Peyer's patch (tissue), 4 donors: ENCODE measurements at places on chromosomes 2 and 18. TPM values are rescaled to one million over a fixed set of nuclear protein-coding genes. Genes with fewer than 3 reads are reported as not detected.

UGT1A3 gene
- not detected for total RNA-seq

LOXHD1 gene
- total RNA-seq, result 0.83 TPM

GRCh38 chr2:204197336-204198005, 260.9 kb downstream of the ICOS start:
- no peak for DNase-seq

DNA sequence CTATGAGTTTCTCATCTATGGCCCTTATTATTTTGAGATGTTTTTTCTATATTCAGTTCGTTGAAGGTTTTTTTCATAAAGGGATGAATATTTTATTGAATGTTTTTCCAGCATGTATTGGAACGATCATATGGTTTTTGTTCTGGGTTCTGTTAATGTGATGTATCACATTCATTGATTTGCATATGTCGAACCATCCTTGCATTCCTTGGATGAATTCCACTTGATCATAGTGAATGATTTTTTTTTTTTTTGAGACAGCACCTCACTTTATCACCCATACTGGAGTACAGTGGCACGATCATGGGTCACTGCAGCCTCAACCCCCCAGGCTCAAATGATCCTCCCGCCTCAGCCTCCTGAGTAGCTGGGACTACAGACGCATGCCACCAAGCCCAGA, 5.5 kb upstream of the NEMP2 start:
- no peak for DNase-seq

DNA sequence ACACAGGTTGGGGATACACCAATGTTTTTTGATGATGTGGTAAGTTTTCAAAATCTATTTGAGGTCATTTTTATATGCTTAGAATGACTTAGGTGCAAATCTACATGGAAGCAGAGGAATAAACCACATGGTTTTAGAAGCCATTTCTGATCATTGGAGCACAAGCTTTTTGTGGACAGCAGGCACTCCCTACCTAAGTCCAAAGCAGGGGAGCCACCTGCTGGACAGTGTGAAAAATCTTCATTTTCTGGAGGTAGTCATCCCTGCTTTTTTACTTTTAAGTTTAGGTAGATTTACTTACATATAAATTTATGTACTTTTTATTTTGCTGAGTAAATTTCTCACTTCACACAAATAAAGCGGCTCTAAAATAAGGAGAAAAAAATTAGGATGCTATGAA, 323.2 kb downstream of the PLCL1 start:
- no peak for DNase-seq
